ENCODE measurements at places on chromosomes 2 and 18.

DNA sequence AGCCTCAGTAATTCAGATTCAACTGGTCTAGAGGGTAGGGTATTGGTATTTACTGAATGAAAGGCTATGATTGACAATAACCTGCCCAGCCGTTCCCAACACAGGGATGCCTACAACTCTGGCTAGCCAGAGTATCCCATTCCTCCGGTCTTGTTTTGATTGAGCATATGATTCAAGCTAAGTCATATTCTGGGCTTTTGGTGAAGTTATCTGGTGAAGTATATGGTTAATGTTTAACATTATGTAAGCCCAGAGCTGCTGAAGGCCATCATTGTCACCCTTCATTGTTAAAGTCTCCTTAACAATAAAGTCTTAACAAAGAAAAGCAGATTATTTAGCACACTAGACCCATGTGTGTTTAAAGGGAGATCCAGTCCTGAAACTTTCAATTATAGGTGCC, 152.6 kb downstream of the EXOC6B start:
- no peak for DNase-seq

GRCh38 chr2:198065322-198065721, 260.9 kb downstream of the PLCL1 start:
- DNase-seq: no peak

DNA sequence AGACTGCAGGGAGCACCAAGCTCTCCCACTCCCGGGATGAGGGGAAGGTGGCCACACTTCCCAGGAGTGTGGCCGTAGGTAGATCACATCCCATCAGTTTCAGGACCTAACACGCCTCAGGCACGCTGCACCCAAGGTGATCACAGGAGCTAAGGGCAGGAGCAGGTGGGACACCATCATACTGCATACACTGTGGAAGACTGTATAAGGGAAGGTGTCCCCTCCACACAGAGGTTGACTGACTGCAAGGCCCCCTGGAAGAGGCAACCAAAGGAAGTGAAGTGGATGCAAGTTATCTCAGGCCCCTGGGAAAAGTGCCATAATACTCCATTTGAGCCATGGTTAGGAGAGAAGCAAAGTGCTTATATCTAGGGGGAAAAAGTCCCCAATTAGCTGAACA, 351.9 kb upstream of the SMIM21 start:
- DNase-seq: no peak

DNA sequence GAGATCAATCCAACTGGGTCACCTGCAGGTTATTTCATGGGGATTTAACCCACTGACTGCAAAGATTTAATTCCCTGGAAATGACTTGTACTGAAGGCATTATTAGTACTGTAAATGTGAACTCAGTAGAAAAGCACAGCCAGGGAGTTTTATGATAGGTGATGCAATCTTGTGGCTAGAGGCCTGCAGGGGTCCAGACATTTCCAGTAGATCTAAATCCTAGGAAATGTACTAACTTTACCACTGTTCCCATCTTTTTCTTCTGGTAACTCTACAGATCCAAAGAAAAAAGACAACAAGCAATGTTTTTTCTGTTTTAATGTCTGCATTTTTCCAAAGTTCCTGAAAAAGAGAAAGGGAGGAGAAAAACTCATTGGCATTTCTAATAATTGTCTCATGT, 500.1 kb downstream of the ARHGAP15 start:
- no peak for DNase-seq

- DNase-seq: no peak
Observed at GRCh38 chr2:1246239-1246638, 167.0 kb upstream of the TPO start.

GRCh38 chr18:45165176-45165713, 450.0 kb upstream of the SLC14A2 start:
- DNase-seq: no peak

- DNase-seq: no peak
Observed at GRCh38 chr2:197229509-197230443, 80.8 kb downstream of the ANKRD44 start.

GRCh38 chr2:15939854-15940660, at the start of gene MYCN:
MYCN (plus strand) TSS chr2:15940550; CDS start chr2:15942065, 1,515 bp downstream.
- peak; percentile 35 for DNase-seq

- no peak for DNase-seq
Observed at GRCh38 chr2:142840436-142840835, 37.0 kb upstream of the KYNU start.

GRCh38 chr2:231371430-231372054, 24.0 kb upstream of the B3GNT7 start:
- DNase-seq: no peak

DNA sequence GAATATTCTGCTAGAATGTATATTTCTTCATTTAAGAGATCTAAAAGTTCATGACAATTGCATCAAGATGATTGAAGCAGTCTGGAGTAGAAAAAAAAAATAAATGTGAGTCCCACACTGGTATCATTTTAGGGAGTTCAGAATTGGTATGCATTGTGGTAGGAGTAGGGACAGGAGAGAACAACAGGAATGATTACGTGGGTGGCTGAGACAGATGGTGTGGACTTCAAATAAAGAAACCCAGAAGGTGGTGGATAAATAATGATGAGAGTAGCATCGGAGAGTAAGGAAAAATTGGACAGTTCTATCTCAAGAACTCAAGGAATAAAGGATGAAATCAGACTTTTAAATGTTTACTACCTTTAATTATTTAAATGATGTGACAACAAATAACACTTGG, 289.6 kb downstream of the GALNT13 start:
- DNase-seq: no peak

DNA sequence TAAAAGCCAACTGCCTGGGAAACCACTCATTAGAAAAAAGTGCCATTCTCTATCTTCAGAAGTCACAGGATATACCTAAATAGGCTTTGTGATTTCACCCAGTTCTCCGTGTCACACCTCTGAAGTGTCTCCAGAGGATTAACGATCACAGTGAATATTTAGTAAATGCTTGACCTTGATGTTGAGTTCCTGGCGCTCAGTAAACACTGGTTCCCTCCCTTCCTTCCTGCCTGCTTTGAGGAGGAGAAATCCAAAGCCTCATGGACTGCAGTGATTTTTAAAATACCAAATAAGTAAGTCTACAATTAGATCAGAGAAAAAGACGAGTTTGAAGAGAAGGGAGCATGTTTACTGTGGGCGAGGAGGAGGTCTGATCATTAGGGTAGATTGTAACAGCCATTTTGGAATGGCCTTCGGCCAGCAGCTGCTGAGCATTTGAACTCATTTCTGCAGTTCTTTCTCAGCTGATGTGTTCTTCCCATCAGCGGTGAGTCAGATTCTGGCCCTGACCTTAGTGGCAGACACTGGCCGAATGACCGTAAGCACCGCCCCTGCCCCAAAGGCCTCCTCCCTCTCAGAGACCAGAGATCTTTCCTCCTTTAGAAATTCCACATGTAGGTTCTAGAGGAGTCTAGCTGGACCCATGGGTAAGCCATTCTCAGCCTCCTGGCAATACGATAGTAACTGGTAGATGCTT, 62.1 kb upstream of the SLC16A14 start:
- no peak for DNase-seq

DNA sequence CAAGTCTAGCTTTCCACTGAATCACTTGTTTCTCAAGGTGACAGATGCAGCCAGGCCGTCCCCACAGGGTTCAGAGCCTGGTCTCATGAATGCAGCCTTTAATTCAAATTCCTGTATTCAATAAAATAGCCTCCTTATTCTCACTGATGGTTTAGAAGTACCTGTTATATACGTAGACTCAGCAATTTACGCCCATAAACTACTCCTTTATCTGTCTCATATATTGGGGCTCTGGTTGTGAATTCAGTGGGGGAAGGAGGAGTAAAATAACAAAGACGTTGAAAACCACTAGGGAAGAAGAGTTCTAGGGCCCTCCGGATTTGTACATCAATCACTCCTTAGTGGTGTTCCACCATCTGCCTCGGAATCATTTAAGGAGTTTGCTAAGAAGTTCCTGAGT, 1.7 kb downstream of the OBSL1 start:
- DNase-seq: no peak

DNA sequence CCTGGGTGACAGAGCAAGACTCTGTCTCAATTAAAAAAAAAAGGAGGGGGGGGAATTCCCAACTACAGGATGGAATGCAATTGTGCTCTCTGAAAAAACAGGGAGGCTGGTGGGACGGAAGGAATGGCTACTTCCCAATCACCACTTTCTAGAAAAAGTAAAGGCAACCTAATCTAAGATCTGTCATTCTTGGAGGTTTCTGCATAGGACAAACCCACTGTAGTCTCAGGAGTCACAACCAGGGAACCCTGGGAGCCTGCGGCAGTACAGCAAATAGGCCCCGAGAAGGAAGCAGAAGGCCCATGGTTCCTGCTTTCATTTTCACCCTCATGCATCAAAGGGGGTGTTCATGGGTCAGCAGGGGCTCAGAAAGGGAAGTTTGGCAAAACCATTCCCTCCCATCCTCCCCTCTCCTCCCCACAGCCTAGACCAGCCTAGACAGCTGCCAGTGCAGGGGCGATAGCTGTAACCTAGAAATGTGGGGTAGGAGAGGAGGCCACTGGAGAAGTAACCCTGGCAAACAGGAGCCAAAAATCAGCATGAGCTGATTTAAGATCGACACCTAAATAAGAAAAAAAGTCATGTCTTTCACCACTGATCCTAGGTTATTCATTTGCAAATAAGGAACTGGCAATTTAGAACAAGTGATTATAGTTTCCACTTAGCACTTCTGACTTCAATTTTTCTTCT, 48.0 kb downstream of the TRABD2A start:
- DNase-seq: no peak

GRCh38 chr18:22189449-22190166, 20.2 kb downstream of the GATA6 start:
- no peak for DNase-seq

GRCh38 chr2:239856620-239857285, 168.4 kb downstream of the NDUFA10 start:
- no peak for DNase-seq

- no peak for DNase-seq
Observed at GRCh38 chr2:2464643-2465042, 133.6 kb upstream of the MYT1L start.

- no peak for DNase-seq
Observed at GRCh38 chr2:146278881-146279280, 1565.9 kb upstream of the ACVR2A start.

DNA sequence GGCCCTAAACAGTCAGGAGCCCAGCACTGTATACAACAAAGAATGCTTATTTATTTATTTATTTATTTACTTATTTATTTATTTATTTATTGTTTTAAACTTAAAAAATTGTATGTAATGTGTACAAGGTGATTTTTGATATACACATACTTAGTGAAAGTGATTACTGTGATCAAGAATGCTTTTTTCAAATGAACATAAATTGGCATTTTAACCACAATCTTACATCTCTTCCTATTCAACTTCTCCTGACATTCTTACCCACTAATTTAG, 776.6 kb downstream of the TSN start:
- no peak for DNase-seq

GRCh38 chr2:221451862-221452788, 120.0 kb downstream of the EPHA4 start:
- no peak for DNase-seq

DNA sequence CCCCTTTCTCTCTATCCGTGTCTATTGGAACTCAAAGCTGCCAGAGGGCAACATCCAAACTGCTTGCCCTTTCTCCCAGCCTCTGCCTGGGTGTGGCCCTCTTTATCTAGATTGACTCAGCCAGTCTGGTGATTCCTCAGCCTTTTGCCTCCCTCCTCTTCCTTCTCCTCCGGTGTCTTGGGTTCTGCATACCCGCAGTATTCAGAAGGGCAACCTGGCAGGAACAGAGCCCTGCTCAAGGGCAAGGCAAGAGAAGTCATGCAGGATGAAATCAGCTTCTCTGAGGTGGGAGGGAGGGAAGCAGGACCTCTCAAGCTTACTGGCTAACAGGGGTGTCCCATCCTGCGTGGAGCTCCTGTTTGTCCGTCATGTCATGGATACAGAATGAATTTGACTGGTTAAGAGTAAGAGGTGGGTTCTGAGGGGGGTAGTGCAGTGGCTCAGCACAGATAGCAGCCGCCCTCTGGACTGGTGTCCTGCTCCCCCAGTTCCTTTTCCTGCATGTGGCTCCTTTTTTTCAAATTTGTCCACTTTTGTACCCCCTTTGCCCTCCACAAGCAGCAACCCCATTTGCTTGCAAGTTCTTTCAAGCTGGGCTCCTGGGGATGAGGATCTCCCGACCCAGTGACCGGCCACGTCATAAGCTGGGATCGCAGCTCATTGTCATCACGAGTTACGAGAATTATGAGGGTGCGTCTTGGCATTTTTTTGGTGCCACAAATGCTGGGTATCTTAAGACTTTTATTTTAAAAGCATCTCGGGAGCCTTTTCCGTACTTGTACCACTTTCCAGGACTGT, 154.1 kb downstream of the FHOD3 start:
- no peak for DNase-seq

- DNase-seq: no peak
Observed at GRCh38 chr18:57771193-57771592, 31.9 kb downstream of the ATP8B1 start.

DNA sequence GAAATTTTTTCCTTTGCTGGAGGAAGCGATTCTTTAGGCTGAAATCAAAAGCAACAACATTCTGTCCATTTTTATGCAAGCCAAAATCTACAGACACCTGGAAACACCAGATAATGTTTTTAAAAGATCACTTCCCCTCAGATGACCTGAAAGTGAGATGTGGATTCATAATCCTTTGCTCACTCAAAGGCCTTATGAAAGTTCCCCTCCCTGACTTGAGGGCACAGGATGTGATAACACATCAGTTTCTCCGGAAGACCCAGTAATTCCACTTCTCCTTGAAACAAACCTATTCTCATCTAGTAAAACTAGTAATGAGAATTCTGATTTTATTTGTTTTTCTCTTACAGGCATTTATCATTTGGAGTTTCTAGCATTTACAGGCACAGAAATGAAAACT, 218.3 kb upstream of the RND3 start:
- DNase-seq: no peak

- DNase-seq: no peak
Observed at GRCh38 chr2:237281836-237282306, 132.1 kb downstream of the COL6A3 start.

DNA sequence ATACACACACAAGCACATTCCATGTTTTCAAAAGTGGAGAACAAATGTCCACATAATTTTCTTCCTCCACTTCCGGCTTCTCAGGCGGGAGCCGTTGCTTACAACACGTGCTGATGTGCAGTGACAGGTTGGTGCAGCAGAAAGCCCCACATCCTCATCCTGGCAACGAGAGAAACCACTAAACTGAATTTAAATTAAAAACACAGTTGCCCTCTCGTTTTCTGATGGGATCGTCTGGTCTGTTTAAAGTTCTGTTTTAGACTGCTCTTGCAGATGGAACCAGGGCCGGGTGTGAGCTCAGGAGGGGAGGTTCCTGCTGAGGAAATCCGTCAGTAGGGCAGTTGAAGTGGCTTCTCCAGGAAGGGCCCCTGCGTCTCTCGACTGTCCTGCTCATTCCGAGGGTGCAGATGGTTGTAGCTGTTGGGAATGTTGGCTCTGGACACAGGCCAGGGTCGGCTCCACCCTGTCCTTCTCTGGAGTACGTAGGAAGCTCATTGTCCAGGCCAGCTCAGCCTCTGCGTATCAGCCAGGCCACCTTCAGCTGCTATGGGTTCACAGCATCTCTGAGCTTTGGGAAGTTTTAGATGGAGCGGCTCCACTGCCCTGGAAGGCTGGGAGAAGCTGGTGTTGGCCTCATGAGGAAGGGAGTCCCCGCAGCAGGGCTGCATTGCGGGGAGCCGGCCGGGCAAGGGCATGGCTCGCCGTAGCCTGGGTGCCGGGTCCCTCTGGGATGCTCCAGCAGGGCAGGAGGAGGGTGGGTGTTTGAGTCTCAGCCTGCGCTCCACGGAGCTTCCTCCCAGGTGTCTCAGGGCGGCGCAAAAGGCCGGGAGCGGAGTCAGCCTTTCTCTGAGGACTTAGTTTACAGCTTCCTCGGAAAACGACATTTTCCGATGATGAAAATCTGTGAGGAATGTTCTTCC, 58.3 kb downstream of the NFATC1 start:
- no peak for DNase-seq
